ENCODE measurements at places on chromosomes 12 and 14. TPM values are rescaled to one million over a fixed set of nuclear protein-coding genes. Genes with fewer than 3 reads are reported as not detected.

Gene ATF7
- 14.7 TPM for total RNA-seq

Gene CMKLR1
- 1.7 TPM for total RNA-seq

Gene SOX5
- total RNA-seq = 13.8 TPM

Gene MSI1
- total RNA-seq = not detected

Gene KMT2D
- 37.1 TPM for total RNA-seq

Gene MGAT4C
- total RNA-seq = not detected

Gene FAM181A
- not detected for total RNA-seq

Gene B4GALNT3
- under 0.01 TPM for total RNA-seq
